Lower leg skin (tissue), 4 donors: ENCODE measurements at places on chromosomes 1 and 21. TPM values are rescaled to one million over a fixed set of nuclear protein-coding genes. Genes with fewer than 3 reads are reported as not detected.

The HTR6 gene
- not detected for total RNA-seq

The CAMSAP2 gene
- total RNA-seq: 22.5 TPM

The TXLNA gene
- 41.1 TPM for total RNA-seq

The PKLR gene
- 0.13 TPM for total RNA-seq

The HHIPL2 gene
- not detected for total RNA-seq

The SAMSN1 gene
- 1.5 TPM for total RNA-seq

The MXRA8 gene
- total RNA-seq: 34.4 TPM

The CD2 gene
- total RNA-seq: 1.1 TPM

The CENPF gene
- 2.5 TPM for total RNA-seq

The GNG12 gene
- 89.7 TPM for total RNA-seq

The CD1C gene
- total RNA-seq: 3.6 TPM

The CFAP107 gene
- total RNA-seq: 0.13 TPM

The OR6N1 gene
- not detected for total RNA-seq

The DMRTA2 gene
- not detected for total RNA-seq

The ZNF648 gene
- total RNA-seq: 0.12 TPM

The CDK11B gene
- 19.4 TPM for total RNA-seq

The LRRC53 gene
- not detected for total RNA-seq

The GPATCH2 gene
- total RNA-seq: 9.4 TPM

The OR2L2 gene
- not detected for total RNA-seq

The SLC1A7 gene
- not detected for total RNA-seq

The C1orf21 gene
- 79.4 TPM for total RNA-seq

The USH2A gene
- not detected for total RNA-seq

The CD52 gene
- total RNA-seq: 2.0 TPM

The OR2AK2 gene
- total RNA-seq: not detected

The UBXN10 gene
- 0.12 TPM for total RNA-seq

The UMODL1 gene
- total RNA-seq: 0.23 TPM

The HRNR gene
- total RNA-seq: 0.03 TPM

The SLC44A3 gene
- total RNA-seq: 6.6 TPM

The RGSL1 gene
- total RNA-seq: not detected

The GABRD gene
- total RNA-seq: 1.1 TPM

The LCE2A gene
- total RNA-seq: 376 TPM

The RSPH1 gene
- total RNA-seq: 1.8 TPM

The SDE2 gene
- total RNA-seq: 29.7 TPM

The KRTAP10-9 gene
- total RNA-seq: not detected

The HUNK gene
- total RNA-seq: 2.8 TPM

The CXADR gene
- 113 TPM for total RNA-seq

The TMPRSS3 gene
- 0.52 TPM for total RNA-seq

The LCE2B gene
- 1,535 TPM for total RNA-seq

The GPATCH3 gene
- 9.7 TPM for total RNA-seq

The NUDT4B gene
- 39.1 TPM for total RNA-seq

The CYP4Z1 gene
- 1.1 TPM for total RNA-seq

The KRTAP19-5 gene
- 57.9 TPM for total RNA-seq

The CA6 gene
- 17.4 TPM for total RNA-seq

The WLS gene
- 50.0 TPM for total RNA-seq

The SLC30A10 gene
- total RNA-seq: 0.59 TPM

The HES5 gene
- 8.2 TPM for total RNA-seq
